Substantia nigra (tissue), 51 donors: ENCODE measurements at places on chromosomes 12 and 14.

DNA sequence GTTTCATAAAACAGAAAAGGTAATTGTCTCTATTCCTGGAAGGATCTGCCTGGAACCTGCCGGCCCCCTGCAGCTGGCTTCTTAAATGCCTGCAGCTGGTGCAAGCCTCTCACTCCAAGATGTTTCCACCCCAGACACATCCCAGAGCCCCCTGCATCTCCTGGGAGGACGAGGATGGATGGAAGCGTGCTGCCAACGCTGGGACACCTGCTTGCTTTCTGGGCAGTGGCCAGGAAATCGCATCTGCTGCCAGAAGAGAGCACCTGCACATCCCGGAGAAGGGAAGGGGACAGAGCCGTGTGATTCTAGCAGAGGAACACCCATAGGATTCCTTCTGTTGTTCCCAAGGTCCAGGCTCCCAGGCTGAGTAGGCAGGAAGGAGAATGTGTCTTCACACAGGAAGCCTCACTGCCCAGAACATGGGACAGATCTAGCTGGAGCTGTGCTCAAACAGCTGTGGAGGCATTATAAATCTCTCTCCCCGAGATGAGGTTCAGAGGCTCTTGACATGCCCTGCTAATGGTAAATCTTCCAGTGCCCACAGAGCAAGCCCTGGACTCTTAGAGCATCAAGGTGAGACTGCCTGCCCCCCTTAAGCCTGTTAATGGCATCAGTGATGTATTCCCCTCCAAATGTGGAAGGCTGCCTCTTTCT, 138.8 kb upstream of the MAP1LC3B2 start:
- no peak for DNase-seq

GRCh38 chr12:49187184-49187583, 1.7 kb downstream of the TUBA1A start:
- peak; percentile 82 for DNase-seq

GRCh38 chr12:111556676-111557075, 42.4 kb downstream of the ATXN2 start:
- no peak for DNase-seq

- no peak for DNase-seq
These were observed 200.2 kb upstream of the NUDT4 start for GRCh38 chr12:93177208-93178153.

DNA sequence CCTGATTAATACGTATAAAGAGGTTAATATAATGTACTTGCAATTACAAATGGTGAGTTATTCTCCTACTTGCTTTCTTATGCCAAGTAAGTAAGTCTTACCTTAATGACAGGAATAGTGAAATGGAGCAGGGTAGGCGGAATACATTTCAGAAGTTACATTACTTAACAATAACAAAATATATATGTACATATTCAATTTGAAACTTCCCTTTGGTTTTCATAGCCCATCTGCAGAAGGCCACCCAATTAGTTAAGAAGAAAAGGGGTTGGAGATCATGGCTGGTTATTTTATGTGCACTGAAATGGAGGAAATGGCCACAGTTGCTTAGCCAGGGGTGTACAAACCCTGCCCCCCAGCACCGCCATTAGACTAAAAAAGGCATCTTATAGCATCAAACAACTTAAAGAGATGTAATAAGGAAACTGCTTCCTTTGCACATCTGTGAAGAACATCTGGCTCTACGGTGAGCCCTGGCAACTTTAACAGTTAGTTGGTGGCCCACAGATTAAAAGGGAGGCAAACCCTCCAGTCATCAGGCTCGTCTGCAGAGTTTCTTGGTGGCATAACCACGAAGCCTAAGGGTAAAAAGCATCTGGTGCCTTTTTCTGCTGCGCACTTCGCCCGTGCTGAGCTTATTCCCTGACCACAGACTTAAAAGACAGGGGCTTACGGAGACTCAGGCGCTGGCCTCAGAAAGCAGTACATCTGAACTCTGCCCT, 38.8 kb upstream of the DACT1 start:
- DNase-seq: no peak

- no peak for DNase-seq
These were observed 15.5 kb upstream of the ATP6V0A2 start for GRCh38 chr12:123696646-123697045.

- no peak for DNase-seq
These were observed 1.5 kb upstream of the DIABLO start for GRCh38 chr12:122227341-122227740.

DNA sequence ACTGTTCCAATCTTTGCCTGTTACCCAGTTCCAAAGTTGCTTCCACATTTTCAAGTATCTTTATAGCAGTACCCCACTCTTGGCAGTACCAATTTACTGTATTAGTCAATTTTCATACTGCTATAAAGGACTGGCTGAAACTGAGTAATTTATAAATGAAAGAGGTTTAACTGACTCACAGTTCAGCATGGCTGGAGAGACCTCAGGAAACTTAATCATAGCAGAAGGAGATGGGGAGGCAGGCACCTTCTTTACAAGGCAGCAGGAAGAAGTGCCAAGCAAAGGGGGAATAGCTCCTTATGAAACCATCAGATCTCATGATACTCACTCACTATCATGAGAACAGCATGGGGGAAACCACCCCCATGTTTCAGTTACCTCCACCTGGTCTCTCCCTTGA, 215.0 kb downstream of the SNAPC1 start:
- no peak for DNase-seq

GRCh38 chr12:88501972-88502938, 78.0 kb downstream of the KITLG start:
- no peak for DNase-seq

- no peak for DNase-seq
These were observed 25.5 kb upstream of the KCNJ8 start for GRCh38 chr12:21800011-21800410.

- DNase-seq: no peak
These were observed 67.0 kb upstream of the BEGAIN start for GRCh38 chr14:100654025-100654813.

DNA sequence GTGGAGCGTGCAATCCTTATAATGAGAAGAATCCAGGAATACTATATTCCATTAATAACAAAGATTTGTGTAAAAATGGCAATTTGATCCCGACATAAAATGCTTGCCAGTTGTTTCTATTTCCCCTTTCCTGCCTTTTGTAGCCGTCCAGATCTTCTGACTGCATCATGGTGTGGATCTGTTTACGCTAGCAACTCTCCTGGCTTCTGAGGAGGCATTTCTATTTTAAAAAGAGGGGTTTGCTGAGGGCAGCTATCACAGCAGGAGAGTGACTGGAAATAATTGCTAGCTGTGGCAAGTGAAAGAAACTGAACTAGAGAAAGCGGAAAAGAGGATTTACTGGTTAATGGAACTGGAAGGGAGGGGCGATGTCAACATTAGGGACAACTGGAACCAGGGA, 145.6 kb downstream of the ATP23 start:
- no peak for DNase-seq

DNA sequence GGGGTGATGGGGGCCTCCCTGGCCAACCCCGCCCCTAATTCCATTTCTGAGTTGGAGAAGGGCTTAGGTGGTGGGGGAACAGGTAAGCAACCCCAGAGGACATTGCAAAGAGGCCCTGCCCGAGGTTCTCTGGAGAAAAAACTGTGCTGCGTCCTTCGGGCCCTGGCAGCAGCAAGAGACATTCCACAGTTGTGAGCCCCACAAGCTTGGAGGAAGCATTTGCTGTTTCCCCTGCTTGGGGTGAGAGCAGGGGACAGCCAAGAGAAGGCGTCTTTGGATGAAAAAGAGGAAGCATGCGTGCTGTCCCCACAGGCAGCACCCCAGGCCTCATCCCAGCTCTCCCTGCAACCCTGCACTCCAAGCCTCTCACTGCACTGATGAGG, 1.3 kb downstream of the BDKRB2 start:
- DNase-seq: no peak

DNA sequence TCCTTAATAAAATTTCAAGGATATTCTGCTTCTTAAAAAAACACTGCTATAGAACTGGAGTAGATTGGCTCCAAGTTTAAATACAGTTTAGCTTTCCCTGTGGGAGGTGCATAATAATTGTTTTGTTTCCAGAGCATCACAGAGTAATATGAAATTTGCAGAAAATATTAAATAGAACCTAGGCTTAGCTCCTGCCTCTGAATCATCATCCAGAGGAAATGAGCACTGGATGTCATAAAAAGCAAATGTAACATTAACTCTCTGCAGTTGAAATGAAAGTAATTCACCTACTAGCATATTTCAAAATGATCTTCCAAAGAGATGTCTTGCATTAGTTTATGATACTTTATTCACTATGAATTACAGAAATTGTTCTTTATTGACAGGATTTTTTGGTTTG, 769.8 kb downstream of the C12orf50 start:
- no peak for DNase-seq

- no peak for DNase-seq
These were observed 2.5 kb downstream of the PPP1R12A start for GRCh38 chr12:79932357-79932756.

- no peak for DNase-seq
These were observed 1.4 kb downstream of the DACT1 start for GRCh38 chr14:58639198-58639565.

- no peak for DNase-seq
These were observed 32.6 kb downstream of the MOK start for GRCh38 chr14:102272392-102272791.

GRCh38 chr14:55532645-55533344, 47.2 kb upstream of the KTN1 start:
- DNase-seq: no peak

GRCh38 chr14:105528586-105529318, 2.4 kb downstream of the TMEM121 start:
- no peak for DNase-seq

- no peak for DNase-seq
These were observed 365 bp upstream of the CCDC88C start for GRCh38 chr14:91417983-91418386.

GRCh38 chr12:87116780-87117179, 860.6 kb upstream of the MGAT4C start:
- no peak for DNase-seq

DNA sequence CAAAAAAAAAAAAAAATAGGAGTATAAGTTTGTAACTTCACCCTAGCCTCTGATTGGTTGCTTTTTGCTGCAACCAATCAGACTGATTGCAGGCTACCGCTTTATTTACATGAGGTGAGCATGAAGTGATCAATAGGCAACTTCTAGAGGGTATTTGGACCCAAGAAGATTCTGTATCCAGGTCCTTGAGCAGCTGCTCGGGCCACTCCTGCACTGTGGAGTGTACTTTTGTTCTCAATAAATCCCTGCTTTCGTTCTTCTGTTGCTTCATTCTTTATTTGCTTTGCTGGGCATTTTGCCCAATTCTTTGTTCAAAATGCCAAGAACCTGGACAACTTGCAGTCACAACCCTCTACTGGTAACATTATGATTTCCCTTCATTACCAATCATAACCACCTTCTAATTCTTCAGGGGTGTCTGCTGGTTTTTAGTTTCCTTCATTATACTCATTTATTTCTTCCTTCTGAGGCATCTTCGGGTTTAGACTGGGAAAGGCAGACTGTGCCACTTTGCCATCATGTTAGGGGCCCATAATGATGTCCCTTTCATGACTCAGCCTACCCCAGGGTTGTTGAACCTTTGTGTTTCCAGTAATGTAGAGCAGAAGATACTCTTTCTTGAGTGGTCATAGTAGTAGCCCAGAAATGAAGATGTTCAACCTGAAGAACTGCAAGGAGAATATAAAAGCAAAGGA, 43.4 kb upstream of the LIMA1 start:
- no peak for DNase-seq

- DNase-seq: peak; percentile 67
These were observed 178.1 kb upstream of the ALG10B start for GRCh38 chr12:38138225-38139221.

DNA sequence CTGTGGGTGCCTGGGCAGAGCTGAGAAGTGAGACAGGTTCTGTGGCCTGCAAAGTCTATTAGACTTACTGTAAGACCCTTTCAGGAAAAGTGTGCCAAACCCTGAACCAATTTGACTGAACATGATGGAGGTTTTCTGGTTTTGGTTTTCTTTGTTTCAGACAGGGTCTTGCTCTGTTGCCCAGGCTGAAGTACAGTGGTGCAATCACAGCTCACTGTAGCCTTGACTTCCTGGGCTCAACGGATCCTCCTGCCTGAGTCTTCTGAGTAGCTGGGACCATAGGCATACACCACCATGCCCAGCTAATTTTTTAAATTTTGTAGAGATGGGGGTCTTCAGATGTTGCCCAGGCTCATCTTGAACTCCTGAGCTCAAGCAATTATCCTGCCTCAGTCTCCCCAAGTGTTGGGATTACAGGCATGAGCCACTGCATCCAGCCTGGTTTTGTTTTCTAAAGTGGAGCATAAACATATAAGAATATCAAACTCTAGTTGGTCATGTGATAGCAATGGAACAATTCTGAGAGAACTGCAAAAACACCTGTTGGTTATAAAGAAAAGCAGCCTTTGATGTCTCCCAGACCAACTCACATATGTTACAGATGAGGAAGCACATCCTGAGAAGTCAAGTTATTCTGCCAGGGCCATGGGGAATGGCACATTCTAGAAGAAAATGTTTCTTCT, 166.9 kb downstream of the FOXN3 start:
- no peak for DNase-seq

GRCh38 chr12:64900540-64900939, 76.1 kb downstream of the TBC1D30 start:
- DNase-seq: no peak

DNA sequence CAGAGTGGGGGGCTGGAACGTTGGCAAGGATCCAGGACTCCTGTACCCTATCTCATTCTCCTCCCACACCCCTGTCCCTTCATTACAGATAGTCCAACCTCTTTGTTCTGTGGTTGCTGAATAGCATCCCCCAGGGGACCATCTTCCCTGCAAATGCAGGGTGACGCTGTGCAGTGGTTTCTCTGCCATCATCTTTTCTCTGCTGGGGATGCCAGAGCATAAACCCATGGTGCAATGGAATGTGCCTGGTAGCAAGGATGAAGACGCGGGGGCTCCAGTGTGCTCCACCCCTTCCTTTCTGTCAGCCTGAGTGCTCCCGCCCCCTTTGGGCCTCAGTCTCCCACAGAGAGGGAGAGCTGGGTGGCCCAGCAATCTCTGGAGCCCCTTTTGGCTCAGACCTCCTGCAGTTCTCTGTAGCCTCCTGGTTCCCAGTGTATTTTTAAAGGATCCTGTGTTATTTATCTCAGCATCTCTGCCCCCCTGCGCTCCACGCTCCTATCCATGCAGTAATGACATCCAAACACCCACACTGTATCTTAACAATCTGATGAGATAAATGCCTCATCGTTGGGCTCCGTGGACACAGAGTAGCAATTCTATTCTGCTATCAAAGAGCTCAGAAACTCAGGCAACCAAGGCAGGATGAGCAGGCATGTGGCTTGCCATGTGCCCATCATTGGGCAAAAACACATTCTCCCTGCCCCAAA, 212.8 kb downstream of the CACNA1C start:
- no peak for DNase-seq

DNA sequence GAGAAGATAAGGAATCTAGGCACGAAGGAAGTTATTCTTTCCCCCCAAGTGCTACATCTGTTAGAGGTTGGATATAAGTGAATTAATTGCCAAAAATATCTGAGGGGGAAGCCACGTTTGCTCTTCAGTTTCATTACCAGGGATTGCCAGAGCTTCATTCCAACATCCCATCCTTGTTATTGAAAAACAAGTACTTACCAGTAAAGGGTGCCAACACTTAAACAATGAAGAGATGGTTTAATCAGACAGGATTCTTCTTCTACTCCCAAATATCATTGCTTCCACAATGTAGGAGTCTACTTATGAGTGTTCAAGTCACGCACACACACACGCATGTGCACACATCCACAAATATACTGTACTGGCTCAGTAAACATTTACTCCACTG, 312.4 kb downstream of the RPAP3 start:
- DNase-seq: no peak

- DNase-seq: no peak
These were observed 49.5 kb upstream of the ZDHHC17 start for GRCh38 chr12:76714415-76714814.
